Caki2 (cell line): ENCODE measurements at places on chromosomes 5 and 9. TPM values are rescaled to one million over a fixed set of nuclear protein-coding genes. Genes with fewer than 3 reads are reported as not detected.
A peak's percentile ranks its signal among the peaks of the same experiment; 100 is the strongest.

GRCh38 chr5:149485655-149486615, 65.3 kb downstream of the CSNK1A1 start:
- DNase-seq = peak; percentile 92

DNA sequence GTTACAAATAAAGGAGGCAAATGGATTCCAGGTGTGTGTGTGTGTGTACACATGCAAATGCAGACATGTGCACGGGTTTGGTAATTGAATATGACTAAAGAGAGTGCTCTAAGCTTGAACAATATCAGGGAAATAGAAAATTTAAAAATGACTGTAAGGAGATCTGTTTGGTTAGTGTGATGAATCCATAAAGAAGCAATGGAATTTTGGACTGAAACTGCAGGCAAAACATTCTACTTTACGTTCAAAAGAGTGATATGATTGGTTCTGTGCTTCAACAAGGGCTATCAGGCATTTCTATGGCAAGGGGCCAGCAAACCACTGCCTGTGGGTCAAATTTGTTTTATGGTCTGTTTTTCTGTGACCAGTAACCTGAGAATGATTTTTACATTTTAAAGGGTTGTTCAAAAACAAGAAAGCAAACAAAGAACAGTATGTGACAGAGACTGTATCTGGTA, 332.8 kb upstream of the KLF9 start:
- no peak for DNase-seq

GRCh38 chr9:103798620-103799019, 295.5 kb upstream of the SMC2 start:
- peak; percentile 48 for DNase-seq

- DNase-seq = no peak
Measured at GRCh38 chr5:74257060-74257527, 383.4 kb downstream of the ENC1 start.

DNA sequence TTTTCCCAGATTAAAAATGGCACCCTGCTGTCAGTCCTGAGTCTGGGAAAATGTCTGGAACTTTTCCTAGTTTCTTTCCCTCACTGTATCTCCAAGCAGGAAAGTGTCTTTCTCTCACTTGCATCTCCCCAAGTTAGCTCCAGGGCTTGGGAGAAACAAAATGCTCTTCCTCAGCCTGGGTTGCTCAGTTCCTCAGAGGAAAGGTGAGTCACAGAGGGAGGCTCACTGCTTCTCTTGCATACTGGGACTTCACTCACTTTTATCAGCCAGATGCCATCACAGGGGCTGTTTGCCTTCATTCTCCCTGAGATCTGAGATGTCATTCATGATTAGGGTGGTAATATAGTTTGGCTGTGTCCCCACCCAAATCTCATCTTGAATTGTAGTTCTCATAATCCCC, 519.9 kb downstream of the SEMA5A start:
- no peak for DNase-seq

DNA sequence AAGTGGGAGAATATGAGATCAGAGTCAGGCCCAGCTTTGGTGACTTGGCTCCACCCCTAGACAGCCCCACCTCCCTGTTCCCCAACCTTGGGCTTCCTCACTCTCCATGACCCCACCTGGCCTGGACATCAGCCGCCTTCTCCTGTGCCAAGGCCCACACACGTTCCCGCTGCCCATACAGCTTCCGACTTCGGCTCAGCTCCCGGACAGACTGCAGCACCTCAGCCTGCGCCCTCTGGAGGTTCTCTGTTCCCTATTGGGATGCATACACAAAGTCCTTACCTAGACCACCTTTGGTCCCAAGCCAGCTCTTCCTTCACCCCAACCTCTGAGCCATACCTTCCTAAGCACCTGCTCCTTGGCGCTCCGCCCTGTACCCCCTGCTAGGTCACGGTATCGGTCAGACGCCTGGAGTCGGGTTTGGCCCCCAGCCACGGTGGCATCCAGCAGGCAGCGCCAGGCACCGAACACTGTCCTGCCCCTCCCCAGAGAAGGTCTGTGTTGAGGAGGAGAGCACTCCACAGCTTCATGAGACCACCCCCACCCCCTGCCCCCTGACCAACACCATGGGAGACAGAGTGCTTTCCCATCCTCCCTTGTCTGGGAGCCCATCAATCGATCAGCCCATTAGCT, 2.0 kb downstream of the FCHSD1 start:
- no peak for DNase-seq

DNA sequence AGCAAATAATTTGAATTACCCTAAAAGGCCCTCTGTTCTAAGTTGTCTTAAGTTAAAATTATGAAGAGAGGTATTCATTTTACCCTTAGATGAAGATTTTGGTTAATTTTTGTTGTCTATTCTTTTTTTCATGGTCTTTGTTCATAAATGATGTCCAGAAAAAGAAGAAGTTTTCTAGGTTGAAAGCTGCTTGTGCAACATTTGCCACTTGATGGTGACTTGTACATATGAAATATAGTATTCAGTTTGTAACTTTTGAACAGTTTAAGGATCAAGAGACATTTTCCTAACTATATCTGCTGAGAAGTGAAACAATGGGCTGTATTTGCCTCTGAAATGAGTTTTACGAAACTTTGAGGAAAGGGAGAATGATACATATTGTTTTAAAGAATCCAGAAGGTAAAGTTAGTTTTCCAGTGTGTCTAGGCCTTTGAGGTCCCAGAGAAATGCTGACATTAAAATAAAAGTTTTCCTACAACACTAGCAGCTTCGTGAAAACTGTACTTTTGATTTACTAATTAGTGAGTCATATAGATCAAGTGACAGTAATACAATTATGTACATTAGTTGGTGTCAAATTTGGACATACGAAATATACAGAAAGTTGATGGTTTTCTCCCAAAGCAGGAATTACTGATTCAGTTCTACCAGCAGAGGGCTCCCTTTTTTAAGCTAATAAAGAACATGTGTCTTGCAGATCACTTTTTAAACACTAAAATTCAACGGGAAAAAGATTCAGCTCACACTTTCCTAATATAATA, 70.5 kb downstream of the PIK3R1 start:
- DNase-seq = peak; percentile 59

DNA sequence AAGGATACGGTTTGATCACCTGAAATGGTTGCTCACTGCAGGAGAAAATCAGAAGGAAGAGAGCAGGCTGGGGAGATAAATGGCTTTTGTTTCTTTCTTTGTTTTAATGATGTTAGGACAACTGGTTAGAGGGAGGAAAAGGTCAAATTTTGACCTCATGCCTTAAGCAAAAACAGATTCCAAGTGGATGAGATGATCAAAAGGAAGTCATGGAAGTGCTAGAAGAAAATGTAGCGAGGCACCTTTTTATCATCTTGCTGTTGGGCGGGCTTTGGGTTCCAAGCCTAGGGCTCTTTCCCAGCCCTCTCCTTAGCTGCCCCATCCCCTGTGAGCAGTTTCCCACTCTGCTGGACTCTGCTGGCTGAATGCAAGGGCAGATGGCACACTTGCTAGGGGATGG, 127.9 kb downstream of the ADAMTS2 start:
- no peak for DNase-seq

GRCh38 chr9:130454096-130454811, 9.5 kb downstream of the ASS1 start:
- DNase-seq = no peak

- DNase-seq = no peak
Measured at GRCh38 chr5:158017469-158017868, 158.5 kb upstream of the CLINT1 start.

GRCh38 chr9:132551556-132551955, 30.9 kb upstream of the BARHL1 start:
- DNase-seq = no peak

- DNase-seq = no peak
Measured at GRCh38 chr5:82176115-82176814, 101.9 kb downstream of the RPS23 start.

- DNase-seq = no peak
Measured at GRCh38 chr5:77239126-77239741, 28.8 kb downstream of the PDE8B start.

- DNase-seq = no peak
Measured at GRCh38 chr5:150141544-150142184, 14.0 kb downstream of the PDGFRB start.

DNA sequence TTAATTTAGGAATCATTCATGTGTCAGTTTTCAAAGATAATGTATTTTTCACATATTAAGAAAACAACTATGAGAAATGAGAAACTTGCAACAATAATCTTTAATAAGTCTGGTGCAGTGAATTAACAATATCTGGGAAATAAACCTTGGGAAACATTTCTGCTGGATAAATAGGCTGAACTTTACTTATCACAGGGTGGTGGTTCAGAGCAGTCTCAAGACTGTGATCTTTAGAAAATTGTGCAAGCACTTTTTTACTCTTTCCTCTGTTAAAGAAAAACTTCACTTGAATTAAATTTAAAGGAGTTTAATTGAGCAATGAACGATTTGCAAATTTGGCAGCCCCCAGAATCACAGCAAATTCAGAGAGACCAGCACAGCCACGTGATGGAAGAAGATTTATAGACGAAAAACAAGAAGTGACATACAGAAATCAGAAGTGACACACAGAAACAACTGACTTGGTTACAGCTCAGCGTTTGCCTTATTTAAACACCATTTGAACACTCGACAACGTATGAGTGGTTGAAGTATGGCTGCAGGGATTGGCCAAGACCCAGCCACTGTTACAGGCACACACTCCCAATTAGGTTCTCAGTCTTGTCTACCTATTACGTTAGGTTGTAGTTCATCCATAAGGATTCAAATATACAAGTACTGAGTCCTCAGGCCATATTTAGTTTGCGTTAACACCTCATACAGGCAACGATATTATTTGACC, 631.9 kb downstream of the SLCO4C1 start:
- DNase-seq = no peak

GMCL2 gene
- total RNA-seq = not detected in 2 replicates

SV2C gene
- not detected in 2 replicates for total RNA-seq

MSX2 gene
- 7.5 and 25.3 TPM in 2 replicates for total RNA-seq

PROP1 gene
- not detected in 2 replicates for total RNA-seq

DPM2 gene
- 46.9 and 54.5 TPM in 2 replicates for total RNA-seq

OTP gene
- not detected in 2 replicates for total RNA-seq
